ENCODE measurements at places on chromosomes 6 and 20.

DNA sequence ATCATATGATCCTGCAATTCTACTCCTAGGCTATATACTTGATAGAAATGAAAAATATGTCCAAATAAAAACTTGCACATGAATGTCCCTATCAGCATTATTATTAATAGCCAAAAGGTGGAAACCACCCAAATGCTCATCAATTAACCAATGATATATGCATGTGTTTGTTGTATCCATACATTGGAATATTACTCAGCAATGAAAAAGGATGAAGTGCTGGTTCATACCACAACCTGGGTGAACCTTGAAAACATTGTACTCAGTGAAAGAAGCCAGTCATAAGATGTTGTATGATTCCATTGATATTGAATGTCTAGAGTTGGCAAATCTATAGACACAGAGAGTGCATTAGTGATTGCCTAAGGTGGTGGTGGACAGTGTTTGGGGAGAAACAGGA is 267.6 kb downstream of the PRKN start:
- no peak for DNase-seq

GRCh38 chr6:131600716-131601115 is 27.3 kb downstream of the MED23 start:
- DNase-seq = no peak

DNA sequence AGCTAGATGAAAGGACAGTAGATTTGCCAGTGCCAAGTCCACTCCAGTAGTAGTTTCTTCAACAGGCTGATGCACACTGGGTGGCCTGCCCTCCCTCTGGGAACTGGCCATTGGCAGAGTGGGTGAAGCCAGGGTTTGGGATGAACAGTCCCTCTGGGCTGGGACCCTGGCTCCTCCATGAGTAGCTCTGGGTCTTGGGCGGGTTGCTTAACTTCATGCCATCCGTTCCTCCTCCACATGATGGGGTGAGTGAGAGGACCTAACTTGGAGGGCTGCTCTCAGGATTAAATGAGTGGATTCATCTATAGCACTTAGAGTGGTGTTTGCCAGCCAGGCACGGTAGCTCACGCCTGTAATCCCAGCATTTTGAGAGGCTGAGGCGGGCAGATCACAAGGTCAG is 47.2 kb downstream of the PLAGL2 start:
- no peak for DNase-seq

DNA sequence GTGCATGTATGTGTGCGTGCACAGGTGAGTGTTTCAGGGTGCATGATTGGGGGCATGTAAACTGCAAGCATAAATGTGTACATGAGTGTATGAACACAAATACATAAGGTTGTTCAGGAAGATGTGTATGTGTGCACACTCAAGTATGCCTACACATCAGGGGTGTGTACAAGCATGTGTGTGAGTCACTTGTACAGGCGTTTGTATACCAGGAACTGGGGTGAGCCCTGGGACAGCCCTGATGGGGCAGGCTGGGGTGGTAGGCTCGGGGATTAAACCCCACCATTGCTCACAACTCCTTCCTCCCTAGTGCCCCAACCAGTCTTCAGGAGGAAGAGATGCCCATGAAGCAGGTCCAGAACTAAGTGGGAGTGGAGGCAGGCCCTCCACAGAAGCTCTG is 4.3 kb downstream of the CRIP3 start:
- no peak for DNase-seq

GRCh38 chr20:2093883-2094282 is 7.7 kb upstream of the STK35 start:
- DNase-seq = no peak

GRCh38 chr6:151027936-151028838 is 162.7 kb downstream of the MTHFD1L start:
- DNase-seq = no peak
